ENCODE measurements at places on chromosomes 7 and 10. TPM values are rescaled to one million over a fixed set of nuclear protein-coding genes. Genes with fewer than 3 reads are reported as not detected.
A peak's percentile ranks its signal among the peaks of the same experiment; 100 is the strongest.

DNA sequence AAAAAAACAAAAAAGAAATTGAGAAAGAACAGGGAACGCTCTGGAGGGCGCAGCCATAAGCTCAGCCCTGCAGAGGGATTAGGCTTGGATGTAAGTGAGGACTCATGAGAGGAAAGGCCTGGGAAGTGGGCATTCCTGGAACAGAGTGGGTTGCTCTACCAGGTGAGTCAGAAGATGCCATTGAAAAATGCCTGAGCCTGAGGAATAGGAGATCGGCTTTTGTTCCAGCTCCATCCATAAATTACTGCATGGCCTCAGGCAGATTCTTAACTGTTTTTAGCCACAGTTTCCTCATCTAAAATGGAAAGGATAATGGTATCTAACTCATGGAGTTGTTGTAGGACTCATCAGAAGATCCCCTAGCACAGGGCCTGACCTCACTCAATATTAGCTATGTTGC is 1.1 kb upstream of the RGR start:
- no peak for DNase-seq

DNA sequence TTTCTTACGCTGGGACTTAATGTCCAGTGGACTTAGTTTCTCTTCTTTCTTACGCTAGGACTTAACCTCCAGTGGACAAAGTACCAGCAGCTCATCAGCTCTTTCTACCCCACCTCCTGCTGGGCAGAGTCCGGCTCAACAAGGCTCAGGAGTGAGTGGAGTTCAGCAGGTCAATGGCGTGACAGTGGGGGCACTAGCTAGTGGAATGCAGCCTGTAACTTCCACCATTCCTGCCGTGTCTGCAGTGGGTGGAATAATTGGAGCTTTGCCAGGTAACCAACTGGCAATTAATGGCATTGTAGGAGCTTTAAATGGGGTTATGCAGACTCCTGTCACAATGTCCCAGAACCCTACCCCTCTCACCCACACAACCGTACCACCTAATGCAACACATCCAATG is 199.7 kb downstream of the MLLT10 start:
- no peak for DNase-seq

DNA sequence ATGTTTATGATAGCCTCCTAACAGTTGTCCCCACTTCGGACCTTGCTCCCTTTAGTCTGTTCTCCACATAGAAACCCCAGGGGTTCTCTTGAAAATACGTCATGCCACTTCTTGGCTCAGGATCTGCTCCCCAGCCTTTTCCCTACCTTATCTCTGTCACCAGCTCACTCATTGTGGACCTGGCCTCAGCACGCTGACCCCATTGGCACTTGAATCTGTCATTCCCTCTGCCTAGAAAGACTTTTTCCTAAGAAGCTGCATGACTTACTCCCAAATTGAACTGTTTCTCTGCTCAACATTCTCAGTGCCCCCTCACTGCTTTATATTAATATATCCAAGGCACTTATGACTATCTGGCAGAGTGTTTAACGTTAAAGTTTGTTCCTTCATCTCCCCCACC is 8.4 kb downstream of the EPDR1 start:
- DNase-seq = no peak

DNA sequence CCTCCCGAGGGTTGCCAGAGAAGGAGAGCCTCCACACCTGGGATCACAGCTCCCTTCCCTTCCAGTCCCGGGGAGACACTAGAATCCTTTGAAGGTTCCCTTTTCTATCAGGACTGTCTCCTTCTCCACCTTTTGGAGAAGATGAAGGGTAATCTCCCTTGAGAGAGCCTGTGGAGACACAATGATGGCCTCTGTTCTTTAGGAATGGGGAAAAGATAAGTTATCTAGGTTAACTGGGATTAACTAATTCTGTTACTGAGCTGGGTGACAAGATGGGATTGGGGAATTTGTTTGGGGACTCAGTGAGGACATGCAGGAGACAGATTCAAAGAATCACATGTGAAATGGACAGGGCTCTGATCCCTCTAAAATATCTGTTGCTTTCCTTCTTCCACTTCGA is 181.1 kb upstream of the BMPER start:
- DNase-seq = no peak

DNA sequence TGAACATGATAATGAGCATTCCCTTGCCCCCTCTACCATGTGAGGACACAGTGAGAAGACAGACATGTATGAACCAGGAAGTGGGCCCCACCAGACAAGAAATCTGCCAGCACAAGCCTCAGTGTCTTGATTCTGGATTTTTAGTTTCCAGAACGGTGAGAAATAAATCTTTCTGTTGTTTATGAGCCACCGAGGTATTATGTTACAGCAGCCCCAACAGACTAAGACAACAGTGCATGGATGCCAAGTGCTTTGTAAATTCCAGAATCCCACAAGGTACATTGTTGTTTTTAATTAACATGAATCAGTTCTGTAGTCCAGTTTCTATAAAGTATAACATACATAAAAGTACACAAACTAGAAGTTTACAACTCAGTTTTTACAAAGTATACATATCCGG is 162.2 kb downstream of the ARHGAP21 start:
- no peak for DNase-seq

DNA sequence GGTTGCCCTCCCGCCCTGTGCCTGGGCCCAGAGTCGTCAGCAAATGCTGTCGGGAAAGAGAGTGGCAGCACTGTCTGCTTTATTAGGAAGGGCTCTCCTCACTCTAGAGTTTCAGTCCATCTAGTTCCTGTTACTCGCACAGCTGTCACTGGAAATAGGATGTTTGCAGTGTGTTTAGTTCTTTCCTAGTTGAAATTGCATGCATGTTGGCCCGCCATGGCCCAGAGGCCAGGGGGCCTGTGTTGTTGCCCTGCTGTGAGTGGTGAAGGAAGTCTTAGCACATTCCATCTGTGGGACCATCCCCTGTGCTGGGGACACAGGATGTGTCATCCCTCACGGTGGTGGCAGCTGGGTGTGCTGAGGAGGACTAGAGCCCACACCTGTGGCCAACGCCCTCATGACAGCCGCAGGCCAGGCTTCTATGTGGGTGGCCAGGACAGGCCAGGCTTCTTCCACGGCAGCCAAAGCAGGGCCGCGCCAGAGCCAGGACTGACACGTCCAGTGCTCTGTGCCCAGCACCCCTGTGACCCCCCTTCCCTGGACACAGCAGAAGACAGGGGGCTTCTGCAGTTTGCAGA is 45.4 kb downstream of the ZNF467 start:
- no peak for DNase-seq

- no peak for DNase-seq
These were observed 250.5 kb downstream of the NSUN6 start for GRCh38 chr10:18400906-18401245.

DNA sequence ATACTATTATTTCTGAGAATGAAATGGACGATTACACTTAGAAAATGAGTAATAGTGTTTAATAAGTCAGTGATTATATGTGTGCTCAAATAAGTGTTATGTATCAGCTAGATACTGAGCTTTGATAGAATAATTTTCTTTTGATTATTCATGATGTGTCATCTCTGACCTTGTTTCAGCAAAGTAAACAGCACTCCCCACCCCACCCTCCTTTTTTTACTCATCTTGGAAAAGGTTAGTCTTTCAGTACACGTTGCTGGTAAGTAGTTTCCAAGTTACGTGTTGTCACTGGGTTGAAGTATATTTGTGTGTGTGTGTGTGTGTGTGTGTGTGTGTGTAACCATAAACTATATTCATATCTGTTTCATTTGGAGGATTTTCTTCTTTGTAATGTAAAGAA is 84.1 kb downstream of the GNAI1 start:
- no peak for DNase-seq

- DNase-seq = no peak
These were observed 14.8 kb downstream of the ACSM6 start for GRCh38 chr10:95208702-95209391.

GRCh38 chr10:115066528-115066927 is 26.6 kb upstream of the ATRNL1 start:
- DNase-seq = no peak

- DNase-seq = no peak
These were observed 23.7 kb downstream of the CRPPA start for GRCh38 chr7:16397501-16398145.

DNA sequence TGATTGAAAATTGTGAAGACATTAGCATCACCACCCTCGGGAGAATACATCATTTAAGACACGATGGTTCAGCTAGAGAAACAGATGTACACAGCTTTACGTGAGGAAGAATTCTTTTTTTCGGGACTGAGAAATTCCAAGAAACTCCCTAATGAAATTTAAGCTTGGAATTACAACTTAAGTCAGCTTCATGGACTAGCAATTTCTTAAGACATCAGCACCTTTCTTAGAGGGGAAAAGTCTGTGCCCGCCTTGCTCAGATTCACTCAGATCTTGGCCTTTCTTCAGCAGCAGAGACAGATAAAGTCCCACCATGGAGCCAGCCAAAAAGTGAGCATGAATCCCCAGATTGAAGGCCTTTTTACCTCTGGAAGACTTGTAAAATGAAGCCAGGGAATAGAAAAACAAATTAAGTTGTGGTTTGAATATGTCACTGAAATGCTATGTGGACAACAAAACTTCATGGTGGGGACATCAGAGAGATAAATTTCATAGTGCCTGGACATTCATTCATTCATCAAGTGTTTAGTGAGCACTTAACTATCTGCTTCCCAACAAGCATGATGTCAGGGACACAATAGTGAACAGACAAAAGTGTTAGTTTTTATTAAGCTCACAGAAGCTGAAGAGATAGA is 32.1 kb downstream of the PRKG1 start:
- DNase-seq = no peak

DNA sequence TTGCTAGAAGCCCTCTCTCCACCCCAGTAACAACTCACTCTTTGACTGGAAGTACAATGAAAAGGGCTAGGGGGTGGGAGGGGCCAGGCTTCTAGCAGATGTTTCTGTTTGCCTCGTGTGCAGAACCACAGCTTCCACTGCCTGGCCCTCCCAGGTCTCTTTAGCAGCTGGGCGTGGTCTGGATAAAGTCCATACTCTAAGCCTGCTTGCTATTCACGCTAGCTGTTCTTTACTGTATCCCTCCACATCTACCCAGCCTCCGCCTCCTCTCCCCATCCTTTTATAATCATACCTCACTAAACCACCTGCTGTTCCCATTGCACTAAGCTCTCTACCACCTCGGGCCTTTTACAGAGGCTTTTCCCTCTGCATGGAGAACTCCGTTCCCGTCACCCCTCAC is 288.8 kb downstream of the CAMK1D start:
- DNase-seq = peak; percentile 41

- no peak for DNase-seq
These were observed 694.9 kb upstream of the KCND2 start for GRCh38 chr7:119578116-119578515.

OR2A1 gene
- total RNA-seq = not detected

GTF2IRD2 gene
- 51.0 TPM for total RNA-seq

GPR15LG gene
- total RNA-seq = not detected

Data from occipital lobe (tissue), 3 donors.